ENCODE measurements at places on chromosomes 12 and 14.

GRCh38 chr12:88627501-88627900 lies 47.2 kb upstream of the KITLG start:
- DNase-seq = no peak

DNA sequence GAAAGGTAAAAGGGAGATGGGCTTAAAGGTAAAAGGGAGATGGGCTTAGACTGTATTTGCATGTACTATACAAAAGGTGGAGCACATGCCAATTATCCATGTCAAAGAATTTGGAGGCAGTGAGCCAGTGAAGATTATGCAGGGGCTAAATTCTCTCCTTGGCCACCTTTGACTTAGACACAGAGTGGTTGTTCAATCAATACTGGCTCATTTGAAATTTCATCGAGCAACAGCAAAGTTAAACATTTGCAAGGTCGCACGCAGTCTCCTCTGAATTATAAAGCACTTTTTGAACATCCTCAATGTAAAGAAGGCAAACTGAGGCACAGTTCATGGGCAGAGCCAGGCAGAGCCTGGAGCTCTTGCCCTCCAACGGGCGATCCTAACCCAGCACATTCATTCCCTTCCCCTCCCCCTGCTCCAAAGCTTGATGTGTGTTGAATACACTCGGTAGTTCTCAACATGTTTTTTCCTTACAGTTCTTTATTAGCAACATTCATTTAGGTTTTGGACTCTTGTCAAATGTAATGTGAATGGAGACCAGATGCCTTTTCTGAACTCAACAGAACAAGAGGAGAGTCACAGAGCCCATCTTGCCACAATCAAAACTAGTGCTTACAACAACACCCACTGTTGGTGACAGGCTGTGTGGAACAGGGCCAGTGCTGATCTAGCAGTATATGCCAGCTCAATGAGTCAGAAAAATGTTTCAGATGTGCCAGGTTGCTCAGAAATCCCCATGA lies 169.7 kb upstream of the G2E3 start:
- no peak for DNase-seq

DNA sequence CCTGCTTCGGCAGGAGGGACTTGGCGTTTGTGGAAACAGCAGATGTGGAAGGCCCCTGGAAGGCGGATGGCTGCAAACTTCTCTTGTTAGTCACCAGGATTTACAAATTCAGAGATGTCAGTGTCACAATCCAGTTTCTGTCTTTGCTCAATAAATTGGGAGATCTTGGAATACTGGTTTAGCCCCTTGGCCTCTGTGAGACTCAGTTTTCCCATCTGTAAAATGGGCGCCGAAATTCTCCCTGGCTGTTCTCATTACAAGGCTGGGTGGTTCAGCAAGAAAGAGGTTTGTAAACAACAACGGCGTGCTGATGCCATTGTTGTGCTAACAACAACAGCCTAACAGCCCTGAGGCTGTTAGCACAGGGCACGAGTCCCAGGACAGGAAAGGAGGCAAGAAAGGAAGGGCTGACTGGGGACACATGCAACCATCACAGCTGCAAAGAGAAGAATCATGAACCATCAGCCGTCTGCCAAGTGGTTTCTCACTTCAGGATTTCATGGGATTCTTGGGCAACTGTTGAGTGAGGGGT lies 127.5 kb downstream of the AACS start:
- DNase-seq = no peak

GRCh38 chr14:59481871-59482540 lies 2.2 kb downstream of the L3HYPDH start:
- peak; percentile 36 for DNase-seq

GRCh38 chr12:47988073-47989022 lies 15.9 kb downstream of the COL2A1 start:
- no peak for DNase-seq

DNA sequence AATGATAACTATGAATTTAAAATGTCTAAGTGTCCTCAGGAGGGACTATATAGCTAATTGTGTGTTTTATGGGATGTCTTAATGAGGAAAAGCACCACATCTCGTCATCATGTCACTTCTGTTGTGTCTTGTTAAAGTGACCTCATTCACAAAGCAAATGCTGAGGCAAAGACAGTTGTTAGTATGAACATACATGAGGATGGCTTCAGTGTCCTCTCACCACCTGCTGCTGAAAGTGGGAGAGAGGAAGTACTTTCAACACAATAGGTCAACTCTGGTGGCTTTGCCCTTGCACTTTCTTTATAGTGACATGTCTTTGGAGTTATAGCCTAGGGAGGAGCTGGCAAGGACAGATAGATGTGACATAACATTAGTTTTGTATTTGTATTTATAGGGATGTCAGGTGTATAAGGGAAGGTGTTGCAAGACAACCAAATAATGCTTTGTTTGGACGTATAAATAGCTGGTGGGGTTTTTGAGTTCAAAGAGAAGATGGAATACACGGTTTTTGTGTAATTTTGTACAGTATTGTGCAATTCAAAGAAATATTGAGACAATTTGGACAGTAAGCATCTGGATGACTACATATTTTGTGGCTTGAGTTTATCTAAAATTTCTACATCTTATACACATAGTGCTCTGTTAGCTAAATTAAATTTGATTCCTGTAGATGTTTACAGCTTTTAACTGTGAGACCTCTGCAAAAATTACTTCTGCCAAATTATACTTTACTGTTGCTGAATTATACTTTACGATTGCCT lies 131.7 kb upstream of the ATP2B1 start:
- peak; percentile 38 for DNase-seq

DNA sequence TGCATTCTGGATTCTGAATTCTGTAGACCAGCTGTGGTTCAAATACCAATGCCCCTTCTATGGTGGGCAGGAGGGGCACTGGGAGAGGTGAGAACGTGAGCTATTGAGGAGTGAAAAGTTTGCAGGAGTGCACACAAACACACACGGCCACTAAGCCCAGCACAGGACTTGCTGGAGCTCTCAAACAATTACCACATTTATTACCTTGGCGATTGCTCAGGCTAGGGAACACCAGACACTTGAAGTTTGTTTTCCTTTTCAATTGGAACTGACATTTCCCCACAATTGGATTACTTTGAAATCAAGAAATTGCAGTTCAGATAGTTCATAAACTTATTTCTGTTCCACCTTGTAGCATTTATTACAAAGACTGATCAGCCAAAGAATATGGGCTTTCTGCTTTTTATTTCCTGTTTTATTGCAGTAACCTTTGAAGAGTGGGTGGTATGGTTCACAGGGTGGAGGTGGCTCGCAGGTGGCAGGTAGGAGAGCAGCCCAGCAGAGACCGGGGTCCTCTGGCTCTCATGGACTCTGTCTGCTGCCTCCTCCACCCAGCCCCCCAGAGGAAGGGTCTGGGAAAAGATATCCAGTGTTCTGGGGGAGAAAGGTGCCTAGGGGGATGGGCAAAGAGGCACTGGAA lies 429.8 kb upstream of the CCDC196 start:
- no peak for DNase-seq

GRCh38 chr14:49673586-49673985 lies 14.4 kb downstream of the POLE2 start:
- DNase-seq = no peak

DNA sequence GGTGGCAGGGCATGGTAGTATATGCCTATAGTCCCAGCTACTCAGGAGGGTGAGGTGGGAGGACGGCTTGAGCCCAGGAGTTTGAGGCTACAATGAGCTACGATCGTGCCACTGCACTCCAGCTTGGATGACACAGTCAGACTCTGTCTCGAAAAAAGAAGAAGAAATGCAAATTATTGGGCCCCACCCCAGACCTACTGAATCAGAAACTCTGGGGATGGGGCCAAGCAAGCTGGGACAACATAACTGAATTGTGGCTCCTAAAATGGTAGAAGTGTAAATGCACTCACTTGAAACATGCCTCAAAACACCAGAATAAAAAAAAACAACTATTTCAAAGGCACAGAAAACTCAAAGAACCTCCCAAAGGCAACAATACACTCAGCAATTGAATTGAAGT lies 37.0 kb downstream of the CIT start:
- DNase-seq = no peak

- DNase-seq = peak; percentile 92
Observed at GRCh38 chr12:89927226-89927698, 218.6 kb upstream of the ATP2B1 start.

GRCh38 chr12:27807063-27807703 lies 27.1 kb upstream of the MANSC4 start:
- peak; percentile 15 for DNase-seq

- DNase-seq = no peak
Observed at GRCh38 chr12:52336641-52337040, 15.4 kb upstream of the KRT83 start.

DNA sequence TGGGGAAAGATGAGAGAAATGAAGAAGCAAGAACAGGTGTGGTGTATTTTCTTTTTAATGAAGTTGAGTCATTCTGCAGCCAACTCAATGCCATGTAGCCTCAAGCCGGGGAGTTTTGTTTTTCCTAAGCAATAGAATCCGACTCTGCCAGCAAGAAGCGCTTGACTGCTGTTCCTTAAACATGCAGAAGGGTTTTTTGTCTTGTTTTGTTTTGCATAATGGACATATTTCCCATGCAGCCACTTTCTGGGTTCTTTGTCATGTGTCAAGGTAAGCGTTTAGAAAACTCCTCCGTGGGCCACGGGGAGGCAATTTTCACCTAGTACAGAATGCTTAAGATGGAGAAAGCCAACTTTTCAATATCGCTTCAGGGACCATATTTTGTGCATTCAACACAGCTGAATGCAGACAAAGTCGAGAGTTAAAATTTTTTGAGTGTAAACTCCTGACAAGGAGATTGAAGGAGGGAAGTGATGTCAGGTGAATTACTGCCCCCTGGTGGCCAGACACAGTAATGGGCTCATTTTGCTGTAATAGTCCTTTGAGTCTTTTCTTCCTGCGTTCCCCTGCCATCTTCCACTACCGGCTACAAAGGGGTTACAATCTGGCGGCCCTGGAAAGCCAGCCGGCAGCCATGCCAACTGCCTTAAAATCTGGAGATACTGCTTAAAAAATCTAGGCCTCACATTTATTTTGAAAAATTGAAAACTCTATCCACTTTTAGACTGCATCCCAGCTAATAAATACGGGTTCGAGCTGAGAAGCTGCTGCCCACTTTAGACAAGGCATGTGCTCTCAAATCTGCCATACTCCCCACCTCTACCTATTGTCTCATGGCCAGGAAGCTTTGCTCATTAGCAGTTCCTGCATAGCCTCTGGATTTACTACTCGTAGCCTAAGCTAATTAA lies 3.2 kb upstream of the FICD start:
- DNase-seq = peak; percentile 80

DNA sequence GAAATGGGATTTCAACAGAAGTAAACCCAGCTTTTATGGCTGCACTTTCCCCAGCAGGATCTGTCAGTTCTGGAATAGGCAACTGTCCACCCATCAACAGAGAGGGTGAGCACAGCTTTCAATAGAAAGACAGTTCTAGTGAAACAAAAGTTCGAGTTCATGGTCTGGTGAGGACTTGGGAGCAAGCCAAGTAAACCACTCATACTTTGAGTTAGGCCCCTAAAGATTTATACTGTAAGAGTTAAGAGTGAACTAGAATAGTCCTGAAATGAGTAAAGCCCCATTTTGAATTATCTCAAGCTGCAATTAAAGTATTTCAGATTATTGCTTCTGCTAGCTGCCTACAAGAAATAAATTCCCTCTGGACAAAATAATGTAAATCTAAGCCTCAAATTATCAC lies 82.6 kb downstream of the METTL25 start:
- DNase-seq = no peak

GRCh38 chr12:89083491-89083890 lies 268.8 kb downstream of the DUSP6 start:
- DNase-seq = no peak

DNA sequence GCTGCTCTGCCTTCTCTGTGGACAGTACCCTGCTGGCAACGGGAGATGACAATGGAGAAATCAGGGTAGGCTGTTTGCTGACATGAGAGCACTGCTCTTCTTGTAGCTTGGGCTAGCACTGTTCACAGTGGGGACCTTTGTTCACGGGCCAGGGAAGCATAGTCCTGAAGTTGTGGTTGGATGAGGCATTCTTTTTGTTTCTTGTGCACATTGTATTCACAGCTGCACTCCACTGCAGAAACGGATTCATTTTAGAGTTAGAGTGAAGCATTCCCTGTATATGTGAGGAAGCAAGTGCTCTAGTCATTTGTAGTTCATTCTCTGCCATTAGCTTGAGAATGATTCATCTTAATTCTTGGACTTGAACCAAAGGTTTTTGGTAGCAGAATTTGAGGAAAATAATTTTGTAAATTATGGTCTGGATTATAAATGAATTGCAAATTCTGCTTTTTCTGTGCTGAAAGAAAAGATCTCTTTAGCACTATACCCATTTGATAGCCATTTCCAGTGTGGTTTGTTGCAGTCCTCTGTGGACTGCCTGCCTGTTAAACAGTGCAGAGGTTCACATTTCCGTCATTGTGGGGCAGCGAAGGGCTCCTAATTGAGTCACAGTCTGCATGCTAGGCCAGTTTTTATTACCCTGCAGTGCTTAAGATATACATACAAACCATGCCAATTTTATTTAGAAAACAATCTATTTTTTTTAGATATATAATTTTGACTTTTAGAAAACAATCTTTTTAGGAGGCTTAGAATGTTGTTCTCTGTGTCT lies 80.6 kb downstream of the APAF1 start:
- peak; percentile 11 for DNase-seq

- DNase-seq = peak; percentile 22
Observed at GRCh38 chr12:20370014-20370386, 1.7 kb downstream of the PDE3A start.

DNA sequence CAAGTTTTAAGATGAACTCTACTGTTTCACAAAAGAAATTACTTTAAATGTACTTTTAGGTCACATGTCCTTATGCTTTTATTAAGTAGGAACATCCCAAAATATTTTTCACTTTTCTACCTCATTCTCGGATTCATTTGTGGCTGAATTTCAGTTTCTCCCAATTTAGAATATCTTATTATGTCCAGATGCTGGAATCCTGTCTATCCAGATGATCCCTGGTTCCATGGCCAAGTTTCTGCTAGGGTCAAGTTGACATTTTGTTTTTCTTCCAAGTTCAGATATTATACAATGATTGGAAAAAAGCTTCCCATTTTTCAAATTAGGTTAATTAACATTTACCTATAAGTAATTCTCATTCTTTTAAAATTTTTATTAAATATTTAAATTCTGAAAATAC lies 181.8 kb upstream of the SLC16A7 start:
- no peak for DNase-seq

DNA sequence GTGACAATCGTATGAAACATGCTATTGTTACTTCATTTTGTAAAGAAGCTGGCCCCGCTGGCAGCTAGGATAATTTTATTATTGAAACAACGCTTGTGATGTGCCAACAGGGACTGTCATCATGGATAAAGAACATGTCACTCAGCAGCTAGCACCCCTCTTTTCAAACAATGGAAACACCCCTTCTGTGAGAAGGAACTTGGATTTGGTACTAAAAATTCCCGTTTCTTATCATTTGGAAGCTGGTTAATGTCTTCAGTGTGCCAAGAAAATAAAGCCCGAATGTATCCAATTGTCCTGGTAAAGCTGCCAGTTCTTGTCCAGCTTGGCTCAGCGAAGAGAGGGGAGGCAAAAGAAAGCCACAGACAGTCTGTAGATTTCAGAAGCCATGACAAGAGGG lies 186.6 kb downstream of the PHLDA1 start:
- DNase-seq = no peak

GRCh38 chr12:112894128-112894527 lies 12.6 kb upstream of the OAS1 start:
- DNase-seq = no peak
